MG63 (cell line): ENCODE measurements at places on chromosomes 16 and 17. TPM values are rescaled to one million over a fixed set of nuclear protein-coding genes. Genes with fewer than 3 reads are reported as not detected.
A peak's percentile ranks its signal among the peaks of the same experiment; 100 is the strongest.

The DCUN1D3 gene
- total RNA-seq, result 15.6 and 16.8 TPM in 2 replicates

The GLP2R gene
- total RNA-seq, result 0.03 TPM in 1 of 2 replicates, not detected in the other

The ARL5C gene
- not detected in 2 replicates for total RNA-seq

The MRPL28 gene
- 172 and 192 TPM in 2 replicates for total RNA-seq

The KRT13 gene
- 3.8 and 4.0 TPM in 2 replicates for total RNA-seq

DNA sequence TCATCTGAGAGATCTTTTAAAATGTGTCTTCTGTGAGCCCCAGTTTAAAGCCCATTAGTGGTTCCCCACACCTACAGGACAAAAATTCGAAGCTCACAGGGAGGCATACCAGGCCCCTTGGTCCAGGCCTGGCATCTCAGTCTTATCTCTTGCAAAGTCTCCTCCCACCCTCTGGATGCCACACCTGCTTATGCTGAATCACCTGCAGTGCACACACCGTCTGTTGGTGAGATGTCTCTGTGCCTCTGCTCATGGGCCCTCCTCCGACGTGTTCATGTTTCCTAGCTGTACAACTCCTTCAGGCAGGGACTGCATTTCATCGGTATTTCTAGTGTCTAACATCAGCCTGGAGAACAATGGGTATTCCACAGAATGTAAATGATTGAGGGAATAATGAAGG is 41.6 kb downstream of the RNF157 start:
- no peak for DNase-seq

The SDR42E1 gene
- 1.2 and 2.7 TPM in 2 replicates for total RNA-seq

- DNase-seq, result peak; percentile 29
These were observed 19.6 kb upstream of the EFCAB13 start for GRCh38 chr17:47304186-47304585.

The CEP295NL gene
- 0.67 TPM in 1 of 2 replicates, not detected in the other for total RNA-seq

The BORCS6 gene
- 8.6 and 17.3 TPM in 2 replicates for total RNA-seq

The MEOX1 gene
- 1.1 TPM in 1 of 2 replicates, not detected in the other for total RNA-seq

DNA sequence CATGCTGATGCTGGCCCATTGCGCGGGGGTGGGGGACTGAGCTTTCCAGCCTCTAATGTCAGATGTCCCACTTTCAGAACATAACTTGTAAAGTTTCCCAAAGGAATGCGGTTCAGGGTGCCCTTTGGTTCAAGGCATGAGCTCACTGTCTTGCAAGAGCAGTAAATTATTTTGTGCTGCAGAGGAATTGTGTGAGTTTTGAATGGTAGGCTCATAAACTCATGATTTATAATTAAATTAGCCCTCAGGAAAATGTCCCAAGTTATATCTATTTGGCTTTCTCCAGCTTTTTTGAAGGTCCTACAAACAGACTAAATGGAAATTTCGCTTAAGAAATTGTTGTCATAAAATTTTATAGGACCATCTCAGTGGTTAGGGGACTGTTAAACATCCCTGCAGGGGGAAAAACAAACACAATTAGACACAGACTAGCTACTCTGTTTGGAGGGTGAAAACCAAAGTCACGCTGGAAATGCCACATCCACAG is 321.8 kb downstream of the HS3ST3B1 start:
- no peak for DNase-seq

DNA sequence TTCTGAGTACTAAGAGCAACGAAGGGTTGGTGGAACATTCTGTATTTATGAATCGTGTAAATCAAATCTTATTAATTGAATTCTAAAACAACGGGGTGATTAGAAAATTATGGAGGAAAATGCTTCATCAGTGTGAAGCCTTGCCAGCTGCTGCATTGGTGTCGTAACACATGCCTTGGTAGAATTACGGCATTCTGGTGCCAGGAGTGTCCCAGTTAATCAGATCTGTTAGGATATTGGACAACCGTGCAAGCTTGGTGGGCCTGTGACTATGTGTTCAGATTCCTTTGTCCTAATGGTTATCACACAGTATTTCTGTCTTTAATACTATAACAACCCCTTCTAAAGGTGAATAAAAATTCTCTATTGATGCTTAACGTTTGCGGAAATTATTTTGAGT is 44.2 kb upstream of the TANC2 start:
- DNase-seq, result no peak

The MMP28 gene
- not detected in 2 replicates for total RNA-seq

GRCh38 chr17:81514739-81515529 is 2.3 kb upstream of the ACTG1 start:
- DNase-seq, result peak; percentile 92

GRCh38 chr16:64381979-64382378 is 739.9 kb downstream of the CDH11 start:
- DNase-seq, result no peak
